ENCODE measurements at places on chromosomes 3 and 15.

DNA sequence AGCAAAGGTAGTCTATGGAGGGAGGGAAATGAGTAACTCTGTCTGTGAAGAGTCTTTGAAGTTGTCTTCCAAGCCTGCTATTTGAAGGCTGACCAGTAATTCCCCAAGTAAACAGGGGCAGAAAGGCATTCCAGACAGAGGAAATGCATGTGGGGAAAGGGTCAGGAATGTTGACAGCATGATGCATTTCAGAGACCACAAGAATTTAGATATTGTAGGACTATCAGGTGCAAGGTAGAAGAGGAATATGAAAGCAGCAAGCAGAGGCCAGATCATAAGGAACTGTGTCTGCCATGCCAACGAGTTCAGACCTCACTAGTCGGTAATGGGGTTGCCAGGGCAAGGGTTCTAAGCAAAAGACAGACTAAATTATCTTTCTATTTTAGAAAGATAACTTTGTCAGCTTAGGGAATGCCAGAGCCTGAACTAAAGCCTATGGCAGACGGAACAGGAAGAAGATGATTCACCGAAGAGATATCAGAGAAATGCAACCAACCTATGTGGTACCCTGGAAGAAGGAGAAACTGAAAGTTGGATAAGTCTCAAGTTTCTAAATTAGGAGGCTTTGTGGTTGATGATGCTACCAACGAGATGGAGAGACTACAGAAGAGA lies 327.0 kb upstream of the RORA start:
- DNase-seq, result no peak

DNA sequence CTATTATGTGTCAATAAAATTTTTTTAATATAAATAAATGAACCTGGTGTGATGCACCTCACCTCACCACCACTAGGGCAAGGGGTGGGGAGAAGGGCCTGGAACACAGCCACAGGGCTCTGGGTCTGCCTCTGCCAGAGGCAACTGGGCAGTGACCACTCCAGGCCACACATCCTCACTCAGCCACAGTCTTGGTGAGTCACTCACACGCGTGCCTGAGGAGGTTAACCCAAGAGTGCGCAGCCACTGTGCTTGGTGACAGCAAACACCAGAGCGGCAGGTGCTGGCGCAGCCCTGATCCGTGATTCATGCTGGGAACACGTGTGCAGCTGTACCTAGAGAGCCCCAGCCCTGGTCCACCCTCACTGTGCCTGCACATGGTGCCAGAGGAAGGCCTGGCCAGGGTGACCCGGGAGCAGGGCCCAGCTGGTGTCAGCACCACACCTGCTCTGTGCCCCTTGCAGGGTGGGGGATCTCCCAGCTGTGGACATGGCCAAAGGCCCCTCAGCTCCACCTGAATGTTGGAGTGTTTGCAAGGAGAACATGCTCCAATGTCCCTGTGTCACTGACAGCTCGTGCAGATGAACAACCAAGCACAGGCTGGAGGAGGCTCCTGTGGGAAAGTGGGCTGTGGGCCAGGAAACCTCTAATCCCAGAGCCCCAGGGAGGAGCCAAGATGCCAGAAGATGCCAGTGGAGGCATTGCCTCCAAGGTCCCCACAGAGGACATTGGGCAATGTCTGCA lies 2.1 kb downstream of the SLC41A3 start:
- DNase-seq, result no peak

- peak; percentile 16 for DNase-seq
These were observed 228.7 kb downstream of the SLCO3A1 start for GRCh38 chr15:92082006-92082843.

DNA sequence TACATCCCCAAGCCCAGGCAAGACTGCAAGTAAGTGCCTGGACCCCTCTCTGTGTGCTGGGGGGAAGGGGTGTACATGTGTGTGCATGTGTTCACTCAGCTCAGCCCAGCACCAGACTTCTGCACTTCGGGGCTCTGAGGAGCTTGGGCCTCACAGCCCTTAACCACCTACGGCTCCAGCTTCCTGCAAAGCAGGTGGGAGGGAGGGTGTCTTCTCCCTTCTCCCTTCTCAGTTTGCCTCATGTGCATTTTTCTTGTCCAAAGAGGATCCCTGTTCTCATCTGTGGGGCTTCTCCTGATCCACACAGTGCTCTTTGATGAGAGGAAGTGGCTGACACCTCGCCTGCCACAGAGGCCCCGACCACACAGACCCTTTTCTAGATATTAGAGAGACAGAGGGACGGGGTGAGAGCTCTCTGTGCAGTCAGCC lies 69.3 kb downstream of the MESD start:
- no peak for DNase-seq

GRCh38 chr3:146223401-146224373 lies 27.2 kb downstream of the PLSCR4 start:
- no peak for DNase-seq

All from activated gamma-delta T cell treated with Interleukin-2 at 50 U/mL for 16 hours (primary cell).